Cortex of kidney (tissue), 1 donor: ENCODE measurements at places on chromosomes 2 and 18.

GRCh38 chr2:41431756-41432155 lies 616.1 kb upstream of the PKDCC start:
- DNase-seq: no peak

GRCh38 chr2:120986898-120987650 lies 251.4 kb downstream of the GLI2 start:
- DNase-seq: no peak

GRCh38 chr18:4119127-4119648 lies 335.9 kb downstream of the DLGAP1 start:
- DNase-seq: no peak

- no peak for DNase-seq
These were observed 13.7 kb downstream of the NCKAP1 start for GRCh38 chr2:183024339-183025095.

DNA sequence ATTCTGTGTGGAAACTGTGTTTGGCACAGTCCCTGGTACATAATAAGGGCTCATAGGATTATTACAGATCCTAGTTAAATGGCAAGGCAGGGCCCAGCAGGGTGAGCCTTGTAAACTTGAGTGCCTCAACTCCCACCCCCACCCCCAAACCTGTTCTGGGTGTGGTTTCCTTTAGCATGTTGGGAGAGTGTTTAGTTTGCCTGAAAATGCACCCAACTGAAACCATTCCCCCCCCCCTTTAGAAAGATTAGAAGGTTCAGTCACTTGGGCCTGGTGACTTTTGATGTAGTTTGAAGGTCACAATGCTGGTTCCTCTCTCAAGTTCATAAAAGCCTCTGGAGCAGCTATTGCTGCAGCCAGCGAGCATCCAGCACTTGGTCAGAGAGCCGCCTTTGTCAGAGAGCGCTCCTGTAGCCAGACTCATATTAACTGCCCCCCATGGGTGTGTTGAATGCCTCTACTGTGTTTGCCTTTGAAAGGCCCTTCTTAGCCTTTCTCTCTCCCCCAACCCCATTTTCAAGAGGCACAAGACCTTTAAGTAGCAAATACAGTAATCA lies 113.7 kb downstream of the SPTBN1 start:
- no peak for DNase-seq

DNA sequence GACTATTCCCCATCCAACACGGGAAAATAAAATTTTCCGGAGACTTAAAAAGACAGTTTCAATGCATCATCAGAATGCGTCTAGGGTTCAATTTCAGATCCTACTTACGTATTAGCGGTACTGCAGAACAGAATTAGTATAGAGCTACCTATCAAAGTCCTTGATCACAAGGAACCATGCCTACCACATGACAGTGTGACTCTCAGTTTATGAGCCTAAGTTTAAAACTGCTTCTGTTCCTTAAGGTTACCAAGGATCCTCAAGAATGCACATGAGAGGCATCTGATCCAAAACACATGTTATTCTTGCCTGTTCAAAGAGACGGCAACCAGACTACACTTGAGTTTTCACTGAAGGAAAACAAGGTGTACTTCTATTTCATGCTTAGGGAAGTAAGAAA lies 369.7 kb downstream of the EPHA4 start:
- no peak for DNase-seq

DNA sequence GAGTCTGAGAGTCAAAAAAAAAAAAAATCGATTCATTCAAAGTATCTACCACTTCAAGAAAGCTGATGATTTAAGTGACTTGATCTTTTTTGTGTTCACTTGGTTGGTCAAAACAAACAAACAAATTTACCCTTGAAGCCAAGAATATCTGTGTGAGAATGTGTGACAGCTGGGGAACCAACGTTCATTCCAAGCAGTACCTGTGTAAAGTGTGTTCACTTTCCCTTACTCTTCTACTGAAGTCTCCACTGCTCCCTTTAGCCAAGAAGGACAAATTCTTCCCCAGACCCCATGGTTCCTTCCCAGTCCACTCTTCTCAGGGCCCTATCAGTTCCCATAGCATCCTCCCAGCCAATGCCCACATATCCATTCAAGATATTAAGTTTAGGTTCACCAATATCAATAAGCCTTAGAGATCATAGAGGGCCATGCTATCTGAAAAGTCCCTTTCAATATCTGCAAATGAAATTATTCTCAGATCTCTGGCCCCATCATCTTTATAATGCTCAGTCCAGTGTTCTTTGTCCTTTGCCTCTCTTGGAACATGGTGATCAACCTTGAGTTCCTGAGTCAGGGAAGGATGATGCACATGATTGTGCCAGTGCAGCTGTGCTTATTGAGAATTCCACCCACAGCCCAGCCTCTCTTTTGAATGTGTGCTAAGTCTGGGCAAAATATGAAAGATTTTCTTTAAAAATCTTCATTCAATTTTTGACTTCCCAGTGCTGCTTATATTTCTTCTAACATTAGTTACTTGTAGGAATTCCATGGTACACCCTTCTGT lies 82.8 kb upstream of the DTNA start:
- no peak for DNase-seq

DNA sequence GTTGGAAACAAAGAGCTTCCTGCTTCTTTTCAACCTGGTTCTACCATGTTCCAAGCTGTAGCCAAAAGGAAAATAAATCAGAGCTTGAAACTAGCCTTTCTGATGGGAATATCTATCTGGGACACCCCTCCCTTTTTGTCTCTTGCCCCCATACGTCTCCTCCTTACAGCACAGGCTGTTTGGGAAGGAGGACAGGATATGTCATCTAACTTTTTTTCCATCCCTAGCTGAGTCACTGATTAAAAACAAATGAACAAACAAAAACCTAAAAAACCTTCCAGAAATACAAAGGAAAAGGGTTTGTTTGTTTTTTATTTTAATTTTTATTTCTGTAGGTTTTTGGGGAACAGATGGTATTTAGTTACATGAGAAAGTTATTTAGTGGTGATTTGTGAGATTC lies 151.6 kb downstream of the FAM210A start:
- DNase-seq: no peak

DNA sequence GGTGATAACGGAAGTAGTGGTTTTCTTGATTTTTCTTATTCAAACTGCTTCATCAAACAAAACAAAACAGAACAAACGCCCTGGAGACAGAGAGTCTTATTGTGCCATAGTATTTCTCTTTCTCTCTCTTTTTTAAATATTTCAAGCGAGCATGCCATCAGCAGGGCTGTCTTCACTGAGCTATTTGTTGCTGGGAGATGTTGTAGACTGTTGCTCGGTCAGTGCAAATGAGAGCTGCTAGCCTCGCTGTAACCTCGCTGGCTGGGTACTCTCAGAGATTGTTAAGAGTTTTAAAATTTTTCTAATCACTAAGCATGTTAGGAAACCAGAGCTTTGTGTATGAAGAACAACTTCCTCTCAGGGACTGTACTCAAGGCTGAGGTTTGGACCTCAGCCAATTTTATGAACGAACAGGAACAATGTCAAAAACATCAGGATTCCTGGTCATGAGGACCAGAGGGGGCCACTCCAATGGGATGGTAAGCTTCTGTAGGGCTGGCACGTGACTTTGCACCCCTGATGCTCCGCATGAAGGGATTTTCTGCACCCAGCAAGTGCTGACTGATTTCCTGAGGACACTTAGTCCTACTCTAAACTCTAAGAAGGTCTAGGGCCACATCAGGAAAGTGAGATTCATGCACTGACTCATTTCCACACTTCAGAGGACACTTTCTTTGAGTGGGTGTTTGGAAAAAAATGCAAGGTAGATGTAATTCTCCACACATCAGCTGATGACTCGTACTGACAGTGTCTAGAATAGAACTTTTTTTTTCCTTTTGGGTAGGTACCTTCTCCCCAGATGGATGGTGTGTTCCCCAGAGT lies 59.8 kb upstream of the IL1R1 start:
- no peak for DNase-seq

DNA sequence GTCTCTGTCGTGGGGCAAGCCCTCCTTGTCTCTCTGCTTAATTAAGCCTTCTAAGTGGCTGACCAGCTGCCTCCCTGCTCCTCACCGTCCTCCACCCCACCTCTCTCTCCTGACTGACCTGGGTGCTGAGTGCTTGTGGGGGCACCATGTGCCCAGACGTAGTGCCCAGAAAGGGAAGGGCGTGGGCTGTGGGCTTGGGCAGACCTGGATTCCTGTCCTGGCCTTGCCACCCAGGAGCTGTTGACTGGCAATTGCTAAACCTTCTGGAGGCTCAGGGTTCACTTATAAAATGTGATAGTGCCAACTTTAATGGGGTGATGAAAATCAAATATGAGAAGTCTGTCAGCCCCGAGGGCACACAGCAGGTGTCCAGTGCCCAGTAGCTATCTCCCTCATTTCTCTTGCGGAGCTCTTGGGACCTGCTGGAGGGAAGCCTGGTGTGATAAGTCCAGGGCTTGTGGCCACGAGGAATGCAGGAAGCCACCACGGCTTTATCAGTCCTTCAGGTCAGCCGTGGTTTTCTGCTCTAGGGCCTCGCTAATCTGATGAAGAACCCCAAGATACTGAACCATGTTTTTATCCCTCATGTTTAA lies 22.0 kb upstream of the INHBB start:
- DNase-seq: no peak

DNA sequence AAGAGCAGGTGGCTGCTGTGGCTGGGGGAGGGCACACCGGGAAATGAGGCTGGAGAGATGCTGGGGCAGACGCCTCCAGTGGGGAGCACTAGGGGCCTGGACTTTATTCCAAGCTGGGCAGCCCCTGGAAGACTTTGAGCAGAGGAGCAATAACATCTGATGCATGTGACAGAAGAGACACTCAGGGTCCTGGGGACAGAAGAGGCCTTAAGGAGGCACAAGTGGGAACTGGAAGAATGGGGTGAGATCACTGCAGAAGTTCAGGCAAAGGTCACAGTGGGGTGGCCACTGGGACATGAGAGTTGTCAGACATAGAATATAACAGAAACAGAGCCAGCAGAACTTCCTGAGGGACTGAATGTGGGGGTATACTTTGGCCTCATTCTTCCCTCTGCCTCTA lies 24.0 kb downstream of the TGFA start:
- DNase-seq: no peak

DNA sequence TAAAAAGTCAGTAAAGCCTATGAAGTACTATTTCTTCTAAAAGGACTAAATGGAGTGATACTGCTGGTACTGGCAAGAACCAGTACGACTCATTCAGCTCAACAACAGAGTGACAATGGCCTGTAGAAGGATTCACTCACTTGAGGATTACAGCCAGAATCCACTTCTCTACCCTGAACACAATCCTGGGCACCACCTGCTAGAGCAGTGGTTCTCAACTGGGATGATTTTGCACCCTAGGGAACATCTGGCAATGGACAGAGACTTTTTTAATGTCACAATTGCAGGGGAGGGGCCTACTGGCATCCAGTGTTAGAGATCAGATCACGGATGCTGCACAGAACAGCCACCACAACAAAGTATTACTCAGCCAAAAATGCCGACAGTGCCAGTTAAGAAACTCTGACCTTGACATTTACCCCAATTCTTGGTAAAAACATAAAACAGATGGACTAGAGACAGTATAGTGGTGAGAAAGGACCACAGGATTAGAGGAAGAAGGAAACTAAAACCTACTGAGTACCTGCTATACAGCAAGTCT lies 5.0 kb downstream of the SPIRE1 start:
- no peak for DNase-seq

DNA sequence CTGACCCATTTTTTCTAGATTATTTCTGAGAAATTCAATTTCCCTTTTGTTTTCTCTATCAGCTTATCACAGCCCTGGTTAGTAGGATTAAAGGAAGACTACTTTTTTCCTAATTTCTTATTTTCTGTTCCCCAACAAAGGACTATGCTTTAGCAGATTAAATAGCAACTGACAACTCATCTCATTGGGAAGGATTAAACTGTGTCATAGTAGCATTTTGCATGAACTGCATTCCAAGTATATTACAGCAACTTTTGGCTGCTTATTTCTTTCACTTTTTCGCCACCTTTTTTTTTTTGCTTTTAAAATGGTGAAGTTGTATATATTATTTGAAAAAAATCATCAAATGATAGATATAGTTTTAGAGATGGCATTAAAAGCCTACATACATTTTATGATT lies 570.3 kb downstream of the FBXO15 start:
- no peak for DNase-seq

DNA sequence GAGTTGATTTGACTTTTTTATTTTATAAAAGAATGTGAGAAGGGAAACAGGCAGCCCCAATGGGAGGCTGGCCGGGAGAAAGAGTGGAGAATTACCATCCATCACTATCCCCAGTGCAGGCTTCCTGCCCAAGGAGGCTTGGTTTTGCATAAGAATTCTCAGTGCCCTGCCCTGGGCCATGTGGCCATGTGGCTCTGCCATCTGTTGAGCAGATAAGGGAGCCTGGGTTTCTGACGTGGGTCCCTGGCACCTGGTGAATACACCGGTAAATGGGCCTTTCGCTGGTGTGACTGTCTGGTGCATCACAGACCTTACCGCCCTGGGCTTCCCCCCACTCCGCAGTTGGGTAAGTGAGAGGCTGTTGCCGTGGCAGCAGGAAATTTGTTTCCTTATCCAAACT lies 54.5 kb upstream of the TMEM163 start:
- no peak for DNase-seq

GRCh38 chr2:99150706-99151105 lies 4.0 kb downstream of the TSGA10 start:
- no peak for DNase-seq

- DNase-seq: no peak
These were observed 436.2 kb upstream of the SMIM21 start for GRCh38 chr18:75863696-75864095.

DNA sequence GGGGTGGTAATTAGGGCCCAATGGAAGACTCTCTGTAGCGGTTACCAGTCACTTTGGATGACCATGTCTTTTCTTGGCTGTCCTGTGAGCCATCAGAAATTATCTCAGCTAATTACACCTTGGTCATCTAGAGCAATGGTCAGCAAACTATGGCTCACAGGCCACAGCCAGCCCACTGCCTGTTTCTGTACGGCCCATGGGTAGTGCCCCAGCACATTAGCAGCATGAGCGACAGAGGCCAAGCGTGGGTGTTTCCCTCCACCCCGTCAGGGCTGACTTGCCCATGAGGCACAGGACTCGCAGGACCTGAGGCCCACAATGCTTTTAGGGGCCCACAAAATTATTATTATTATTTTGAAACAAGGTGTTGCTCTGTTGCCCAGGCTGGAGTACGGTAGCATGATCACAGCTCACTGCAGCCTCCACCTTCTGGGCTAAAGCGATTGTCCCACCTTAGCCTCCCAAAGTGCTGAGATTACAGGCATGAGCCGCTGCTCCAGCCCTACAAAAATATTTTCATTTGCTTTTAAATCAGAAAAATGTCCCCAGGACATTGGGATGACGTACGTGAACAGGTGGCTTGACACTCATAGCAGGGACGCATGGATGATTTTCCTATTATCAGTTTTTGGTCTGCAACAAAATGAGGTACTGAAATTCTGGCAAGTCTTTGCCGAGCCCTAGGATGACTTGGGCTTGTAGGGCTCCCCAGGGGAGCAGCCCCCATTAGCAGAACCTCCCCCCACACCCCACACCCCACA lies 29.3 kb upstream of the CEP68 start:
- no peak for DNase-seq

DNA sequence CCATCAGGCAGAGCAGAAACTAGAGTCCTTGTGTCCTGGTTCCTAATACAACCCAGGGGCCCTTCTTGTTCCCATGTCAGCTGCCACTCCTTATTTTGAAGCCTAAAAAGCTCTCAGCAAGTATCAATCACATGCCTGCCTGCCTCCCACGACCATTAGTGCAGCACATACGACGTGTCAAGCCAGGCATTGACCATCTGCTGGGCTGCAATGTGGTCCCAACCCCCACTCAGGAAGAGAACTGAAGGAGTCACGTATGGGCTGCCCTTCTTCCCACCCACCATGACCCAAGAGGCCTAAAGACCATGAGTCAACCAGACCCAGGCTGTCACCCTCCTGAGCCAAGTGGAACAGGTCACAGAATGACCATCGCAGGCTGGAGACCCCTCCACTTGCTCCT lies 98.8 kb downstream of the KLHL29 start:
- no peak for DNase-seq
